ENCODE measurements at places on chromosomes 5 and 9. TPM values are rescaled to one million over a fixed set of nuclear protein-coding genes. Genes with fewer than 3 reads are reported as not detected.

DNA sequence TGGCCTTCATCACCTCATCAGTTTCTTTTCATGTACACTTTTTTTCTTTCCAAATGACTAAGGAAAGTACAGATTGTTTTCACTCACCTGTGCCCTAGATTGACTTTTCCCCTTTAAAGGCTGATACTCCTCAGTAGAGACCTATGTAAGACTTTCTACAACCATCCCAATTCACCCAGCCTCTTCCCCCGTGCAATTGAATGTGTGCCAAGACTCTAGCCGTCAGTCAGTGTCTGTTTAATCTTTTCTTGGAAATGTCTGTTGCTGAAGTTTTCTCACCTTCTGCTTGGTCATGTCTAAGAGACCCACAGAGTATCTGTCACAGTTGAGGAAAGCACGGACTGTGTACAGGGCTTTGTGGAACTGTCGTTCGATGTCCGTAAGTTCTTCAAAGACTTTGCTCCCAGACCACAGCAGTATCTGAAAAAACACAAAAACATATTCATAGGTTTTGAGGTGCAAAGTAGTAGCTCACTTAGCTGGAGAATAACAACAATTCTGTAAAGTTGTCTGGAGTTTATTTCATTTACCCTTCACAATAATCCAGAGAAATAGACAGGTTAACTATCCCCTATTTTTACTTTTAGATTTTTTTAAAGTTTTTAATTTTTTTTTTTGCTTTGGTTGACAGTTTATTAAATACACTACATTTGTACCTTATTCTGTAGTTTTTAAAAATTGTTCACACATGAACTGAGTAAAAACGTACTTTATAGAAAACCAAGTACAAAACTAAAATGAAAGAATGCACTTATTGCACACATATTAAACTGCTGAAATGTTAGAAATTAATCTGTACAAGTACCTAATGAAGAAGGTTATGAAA, 13.6 kb downstream of the PDE6A start:
- DNase-seq = peak; percentile 17

The CBY3 gene
- total RNA-seq = not detected

DNA sequence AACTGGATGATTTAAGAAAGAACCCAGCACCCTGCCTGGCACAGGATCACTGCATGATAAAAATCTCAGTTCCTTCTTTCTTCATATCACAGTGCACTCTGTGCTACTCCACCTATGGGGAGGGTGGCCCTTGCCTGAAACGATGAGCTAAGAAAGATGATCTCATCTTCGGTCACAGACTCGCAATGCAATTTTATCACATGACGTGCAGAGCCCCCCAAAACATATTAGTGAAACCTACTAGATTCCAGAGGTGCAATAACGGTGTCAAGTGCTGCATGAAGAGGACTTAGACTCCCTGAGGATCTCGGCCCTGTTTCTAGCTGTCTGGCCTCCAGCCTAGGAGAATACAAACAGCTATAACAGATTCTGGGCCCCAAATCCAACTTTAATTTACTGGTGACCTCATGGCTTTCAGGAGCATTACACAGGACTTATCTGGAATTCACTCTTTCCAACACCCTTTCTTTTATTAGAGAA, 104.0 kb downstream of the EBF1 start:
- DNase-seq = no peak

- peak; percentile 30 for DNase-seq
Measured at GRCh38 chr9:121598167-121598964, 53.1 kb upstream of the DAB2IP start.

The DMRT3 gene
- not detected for total RNA-seq

GRCh38 chr9:24073007-24073592, 247.1 kb upstream of the ELAVL2 start:
- no peak for DNase-seq

DNA sequence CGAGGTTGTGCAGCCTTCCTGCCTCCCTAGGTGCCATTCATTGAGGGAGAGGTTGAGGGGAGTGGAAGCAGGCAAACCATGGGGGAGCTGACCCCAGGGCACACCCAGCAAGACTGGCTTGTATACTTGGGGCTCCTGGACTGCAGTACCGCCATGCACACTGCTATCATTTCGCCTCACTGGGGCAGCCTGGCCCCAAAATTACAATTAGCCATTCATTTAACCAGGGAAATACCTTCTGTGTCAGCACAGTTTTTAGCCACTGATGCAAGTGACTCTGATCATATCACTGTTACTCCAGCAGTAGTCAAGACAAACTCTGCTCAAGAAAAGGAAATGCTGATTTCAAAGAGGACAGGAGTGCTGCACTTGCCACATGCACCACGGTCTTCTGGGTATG, 109.7 kb downstream of the TRIO start:
- DNase-seq = no peak

DNA sequence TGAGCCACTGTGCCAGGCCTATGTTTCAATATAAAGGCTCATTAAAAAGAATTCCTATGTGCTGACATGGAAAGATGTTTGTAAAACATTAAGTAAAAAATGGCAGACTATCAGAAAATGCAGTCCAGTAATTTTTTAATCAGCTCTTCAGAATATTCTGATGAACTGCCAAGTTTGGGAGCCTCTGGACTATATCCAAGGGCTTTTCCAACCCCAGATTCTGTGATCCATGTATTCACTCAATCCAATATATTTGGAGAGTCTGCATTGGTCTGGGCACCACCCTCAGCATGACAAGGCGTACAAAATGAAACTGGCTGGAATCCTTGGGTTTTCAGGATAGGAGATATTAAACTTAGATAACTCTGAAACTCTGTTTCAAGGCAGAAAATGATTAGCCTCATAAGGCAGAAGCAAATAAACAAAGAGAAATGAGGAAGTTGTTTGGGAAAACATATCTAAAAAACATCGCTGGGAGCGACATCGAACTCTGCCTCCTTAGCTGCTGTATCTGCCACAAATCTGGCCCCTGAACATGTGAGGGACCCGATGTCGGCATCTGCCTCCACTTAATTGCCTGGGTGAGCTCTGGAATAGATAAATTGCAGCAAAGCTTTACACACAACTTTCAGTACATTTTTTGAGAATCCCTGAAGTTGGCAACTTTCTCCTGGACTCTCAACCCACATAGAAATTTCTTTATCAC, 14.4 kb downstream of the PDE6A start:
- peak; percentile 22 for DNase-seq

DNA sequence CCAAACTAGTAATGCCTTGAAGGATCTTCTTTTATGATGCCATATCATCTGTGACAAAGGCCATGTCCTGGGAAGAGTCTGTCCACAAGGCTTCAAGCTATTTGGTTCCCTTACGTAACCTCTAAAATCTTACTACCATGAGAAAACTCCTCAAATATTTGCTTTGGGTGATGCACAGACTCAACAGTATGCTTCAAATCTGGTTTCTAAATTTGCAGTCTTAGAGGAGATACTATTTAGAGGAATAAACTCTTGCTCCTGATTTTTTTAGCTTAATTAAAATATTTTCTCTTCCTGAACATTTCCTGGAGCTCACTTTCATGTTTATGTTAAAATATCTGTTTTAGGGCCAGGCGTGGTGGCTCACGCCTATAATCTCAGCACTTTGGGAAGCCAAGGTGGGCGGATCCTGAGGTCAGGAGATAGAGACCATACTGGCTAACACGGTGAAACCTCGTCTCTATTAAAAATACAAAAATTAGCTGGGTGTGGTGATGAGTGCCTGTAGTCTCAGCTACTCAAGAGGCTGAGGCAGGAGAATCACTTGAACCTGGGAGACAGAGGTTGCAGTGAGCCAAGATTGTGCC, 28.2 kb downstream of the TRPC7 start:
- DNase-seq = no peak

The LCN6 gene
- total RNA-seq = not detected

DNA sequence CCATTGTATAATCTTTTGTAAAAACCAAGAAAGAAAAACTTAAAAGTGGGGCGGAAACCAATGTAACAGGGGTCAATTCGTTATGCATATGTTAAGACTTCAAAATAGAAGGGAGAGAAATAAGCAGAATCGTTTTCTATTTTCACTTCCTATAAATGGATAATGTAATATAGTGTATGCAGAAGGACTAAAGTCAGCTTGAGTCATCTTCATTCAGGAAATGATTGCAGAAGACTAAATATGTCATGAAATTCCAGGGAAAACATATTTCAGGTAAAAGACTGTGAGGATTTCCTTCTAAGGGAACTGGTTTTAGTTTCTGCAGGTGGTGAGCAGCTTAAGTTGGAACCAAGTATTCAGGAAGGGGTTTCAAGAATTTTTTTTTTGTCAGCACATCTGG, 753.3 kb downstream of the IRX1 start:
- DNase-seq = no peak

DNA sequence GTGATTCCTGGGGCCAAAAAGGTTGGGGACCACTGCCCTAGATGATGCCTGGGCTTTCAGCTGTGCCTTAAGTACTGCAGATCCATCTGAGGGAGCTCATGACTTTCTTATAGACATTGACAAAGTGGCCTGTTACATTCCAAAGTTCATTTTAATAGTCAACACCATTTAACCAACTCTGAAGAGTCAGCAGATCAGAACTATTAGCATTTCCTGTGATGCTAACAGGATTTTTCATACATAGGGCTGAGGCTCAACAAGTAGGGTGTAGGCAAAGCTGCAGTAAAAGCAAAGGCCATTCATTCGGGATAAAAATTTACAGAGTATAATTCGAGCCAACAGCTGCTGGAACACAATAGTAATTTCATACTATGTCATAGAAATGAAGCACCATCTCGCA, 105.4 kb downstream of the LPAR1 start:
- no peak for DNase-seq

The CCDC180 gene
- not detected for total RNA-seq

DNA sequence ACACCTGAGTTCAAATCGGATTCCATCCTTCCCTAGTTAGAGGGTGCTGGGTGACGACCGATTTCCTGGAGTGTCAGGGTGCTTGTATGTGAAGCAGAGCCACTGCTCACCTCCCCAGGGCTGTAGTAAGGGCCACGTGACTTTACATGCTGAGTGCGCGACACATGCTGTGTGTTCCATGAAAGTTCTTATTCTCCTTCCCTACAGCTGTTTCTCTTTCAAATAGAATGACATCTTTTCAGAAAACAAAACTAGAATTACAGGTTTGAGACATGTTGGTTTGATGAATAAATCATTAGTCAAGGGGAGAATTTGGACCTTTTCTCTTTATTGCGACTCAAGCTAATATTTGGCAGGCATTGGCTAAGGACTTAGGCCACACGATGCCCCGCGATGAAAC, 113.1 kb downstream of the JMY start:
- no peak for DNase-seq

- peak; percentile 87 for DNase-seq
Measured at GRCh38 chr5:72456391-72457074, 50.7 kb downstream of the ZNF366 start.

GRCh38 chr5:134561871-134562296, 36.4 kb downstream of the JADE2 start:
- peak; percentile 86 for DNase-seq

GRCh38 chr5:149063017-149063687, at the start of gene SH3TC2:
Gene SH3TC2 (minus strand): TSS chr5:149063062. CDS start chr5:149063022, 40 bp downstream.
- DNase-seq = peak; percentile 54

DNA sequence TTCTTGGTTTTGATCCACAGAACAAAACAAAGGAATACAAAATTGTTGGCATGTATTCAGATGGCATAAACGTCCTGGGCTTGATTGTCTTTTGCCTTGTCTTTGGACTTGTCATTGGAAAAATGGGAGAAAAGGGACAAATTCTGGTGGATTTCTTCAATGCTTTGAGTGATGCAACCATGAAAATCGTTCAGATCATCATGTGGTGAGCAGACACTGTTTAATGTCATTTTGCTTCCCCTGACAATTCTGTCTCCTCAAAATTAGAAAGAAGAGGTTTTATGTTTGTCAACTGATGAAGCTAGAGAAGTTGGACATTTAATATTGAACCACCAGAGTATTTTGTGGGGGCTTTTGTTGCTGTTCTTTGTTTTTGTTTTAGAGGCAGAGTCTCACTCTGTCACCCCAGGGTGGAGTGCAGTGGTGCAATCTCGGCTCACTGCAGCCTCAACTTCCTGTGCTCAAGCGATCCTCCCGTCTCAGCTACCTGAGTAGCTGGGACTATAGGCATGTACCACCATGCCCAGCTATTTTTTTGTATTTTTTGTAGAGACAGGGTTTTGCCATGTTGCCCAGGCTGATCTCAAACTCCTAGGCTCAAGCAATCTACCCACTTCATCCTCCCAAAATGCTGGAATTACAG, 82.0 kb downstream of the SLC1A1 start:
- no peak for DNase-seq

- DNase-seq = no peak
Measured at GRCh38 chr9:130171226-130172148, 717 bp upstream of the NCS1 start.

The KCNN2 gene
- total RNA-seq = 0.46 TPM

- DNase-seq = no peak
Measured at GRCh38 chr5:55146080-55146479, 13.9 kb upstream of the GPX8 start.

The FOXD4L6 gene
- total RNA-seq = not detected

DNA sequence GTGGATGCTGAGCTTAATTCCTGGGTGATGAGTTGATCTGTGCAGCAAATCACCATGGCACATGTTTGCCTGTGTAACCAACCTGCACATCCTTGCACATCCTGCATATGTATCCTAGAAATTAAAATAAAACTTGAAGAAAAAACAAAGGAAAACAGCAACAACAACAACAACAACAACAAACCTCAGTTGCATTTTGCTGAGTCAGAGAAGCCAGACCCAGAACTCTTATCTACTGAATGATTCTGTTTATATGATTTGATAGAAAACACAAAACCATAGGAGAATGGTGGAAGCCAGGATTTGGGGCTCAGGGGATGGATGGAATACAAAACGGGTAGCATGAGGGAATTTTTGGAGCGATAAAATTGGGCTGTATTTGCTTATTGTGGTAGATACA, 215.8 kb upstream of the PPP1R2B start:
- DNase-seq = no peak

- peak; percentile 79 for DNase-seq
Measured at GRCh38 chr9:18976709-18977531, 56.1 kb downstream of the SAXO1 start.

DNA sequence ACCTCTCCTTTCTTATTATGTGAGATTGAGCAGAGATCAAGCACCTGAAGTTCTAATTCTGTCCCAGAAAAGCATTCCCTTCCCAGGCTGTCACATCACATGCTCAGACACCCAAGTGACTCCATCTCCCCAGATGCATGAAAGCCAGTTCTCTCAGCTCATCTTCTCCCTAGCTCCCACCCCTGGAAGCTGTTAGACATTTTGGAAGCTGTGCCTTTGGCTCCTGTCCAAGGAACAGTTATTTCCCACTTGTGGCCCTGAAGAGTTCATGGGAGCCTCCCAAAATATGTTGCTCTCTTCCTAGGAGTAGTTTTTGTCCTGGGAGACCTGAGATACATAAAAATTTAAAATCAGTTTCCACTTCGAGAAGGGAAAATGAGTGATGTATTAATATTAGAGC, 161.4 kb upstream of the GAS1 start:
- DNase-seq = no peak

GRCh38 chr5:53874409-53874808, 314.0 kb downstream of the NDUFS4 start:
- peak; percentile 19 for DNase-seq

- peak; percentile 82 for DNase-seq
Measured at GRCh38 chr5:173331956-173332479, 3.8 kb upstream of the STC2 start.

The KYAT1 gene
- total RNA-seq = 9.6 TPM

The TRAF1 gene
- 0.90 TPM for total RNA-seq
